Muscle of arm (tissue), 14 donors: ENCODE measurements at places on chromosomes 5 and 9.
A peak's percentile ranks its signal among the peaks of the same experiment; 100 is the strongest.

DNA sequence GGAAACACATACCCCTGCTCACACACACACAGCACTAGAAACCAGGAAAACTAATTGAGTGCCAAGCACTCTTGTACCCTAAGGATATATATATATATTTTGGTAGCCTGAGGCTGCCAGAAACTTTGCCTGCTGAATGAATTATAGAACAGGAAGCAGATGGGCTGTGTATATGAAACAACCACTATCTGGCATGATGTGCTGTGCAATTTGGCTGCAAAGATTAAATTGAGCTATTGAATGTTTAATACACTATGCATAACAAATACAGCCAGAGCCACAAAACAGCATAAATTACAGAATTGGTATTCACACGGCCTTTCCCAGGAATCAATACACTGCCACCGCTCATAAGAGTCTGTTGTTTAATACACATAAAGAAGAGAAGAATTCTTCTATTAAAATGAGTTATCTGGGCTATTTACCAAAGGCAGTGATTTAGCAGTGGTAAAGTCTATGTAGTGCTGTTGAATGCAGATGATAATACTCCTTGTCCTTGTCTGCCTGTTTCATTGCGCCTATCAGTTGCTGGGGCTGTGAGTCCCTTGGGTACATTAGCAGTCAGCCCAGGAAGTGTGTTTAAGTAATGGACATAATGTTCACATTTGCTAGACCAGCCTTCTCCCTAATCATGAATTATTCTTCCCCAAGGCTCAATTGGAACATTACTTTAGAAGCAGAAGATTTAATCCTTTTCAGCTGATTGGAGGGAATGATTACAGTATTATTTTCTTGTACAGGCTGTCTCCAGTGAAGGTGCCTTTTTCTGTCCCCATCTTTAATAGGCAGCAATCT is 294.3 kb downstream of the TLE1 start:
- DNase-seq, result peak; percentile 72

DNA sequence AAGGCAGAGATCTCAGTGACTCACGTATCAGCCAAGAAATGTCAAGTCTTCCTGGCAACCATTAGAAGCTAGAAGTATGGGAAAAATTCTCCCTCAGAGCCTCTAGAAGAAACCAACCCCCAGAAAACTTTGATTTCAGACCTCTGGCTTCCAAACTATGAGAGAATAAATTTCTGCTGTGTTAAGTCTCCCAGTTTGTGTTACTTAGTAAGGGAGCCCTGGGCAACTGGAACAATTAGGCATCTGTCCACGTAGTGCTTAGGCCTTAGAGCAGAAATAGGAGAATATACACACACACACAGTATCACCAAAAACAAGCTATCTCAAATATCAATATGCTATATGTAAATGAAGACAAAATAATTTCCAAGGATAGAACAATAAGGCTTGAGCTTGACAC is 894.8 kb upstream of the CDH10 start:
- no peak for DNase-seq

GRCh38 chr5:179141867-179142266 is 81.7 kb downstream of the ZNF354C start:
- DNase-seq, result no peak

DNA sequence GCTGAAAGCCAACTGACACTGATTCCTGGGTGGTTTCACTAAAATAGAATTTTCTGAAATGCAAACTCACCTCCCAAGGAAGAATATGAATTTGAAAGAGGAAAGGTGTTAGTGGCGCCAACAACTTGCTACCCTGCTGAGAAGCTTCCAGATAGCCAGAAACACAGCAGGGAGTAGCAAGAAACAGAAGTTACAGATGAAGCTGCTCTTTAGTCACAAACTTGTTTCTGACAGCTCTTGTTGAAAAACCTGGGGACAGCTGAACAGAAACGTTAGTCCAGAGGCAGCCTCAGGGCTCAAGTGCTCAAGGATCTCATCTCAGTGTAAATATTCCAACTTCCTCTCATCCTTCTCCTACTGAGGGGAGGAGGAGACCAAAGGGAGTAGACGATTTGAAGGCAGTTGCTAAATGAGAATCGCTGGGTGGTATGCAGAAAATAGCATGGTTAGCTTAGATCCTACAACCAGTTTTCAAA is 184.1 kb downstream of the PDE4D start:
- no peak for DNase-seq

- DNase-seq, result no peak
Measured at GRCh38 chr9:2299156-2299842, 284.2 kb downstream of the SMARCA2 start.
